Progenitor cell of endocrine pancreas (in vitro differentiated cells): ENCODE measurements at places on chromosomes 13 and 19. TPM values are rescaled to one million over a fixed set of nuclear protein-coding genes. Genes with fewer than 3 reads are reported as not detected.

- no peaks in the 10 kb centered on the region for H3K27me3 ChIP-seq
- peak; percentile 62 for DNase-seq
- peak overlapping the region; percentile 88 for H3K27ac ChIP-seq
- H3K4me3 ChIP-seq = peak overlapping the region; percentile 67
These were observed 6.7 kb upstream of the ZNF761 start for GRCh38 chr19:53424968-53425597.

GRCh38 chr13:101258509-101258908 lies 157.8 kb downstream of the NALCN start:
- H3K36me3 ChIP-seq = no peaks in the 10 kb centered on the region
- DNase-seq = no peak
- H3K27me3 ChIP-seq = no peaks in the 10 kb centered on the region
- no peak overlapping the region for H3K4me3 ChIP-seq

ZNF121 gene
- total RNA-seq = 53.9 and 57.0 TPM in 2 replicates

HSD17B14 gene
- total RNA-seq = 20.5 and 22.1 TPM in 2 replicates

DNA sequence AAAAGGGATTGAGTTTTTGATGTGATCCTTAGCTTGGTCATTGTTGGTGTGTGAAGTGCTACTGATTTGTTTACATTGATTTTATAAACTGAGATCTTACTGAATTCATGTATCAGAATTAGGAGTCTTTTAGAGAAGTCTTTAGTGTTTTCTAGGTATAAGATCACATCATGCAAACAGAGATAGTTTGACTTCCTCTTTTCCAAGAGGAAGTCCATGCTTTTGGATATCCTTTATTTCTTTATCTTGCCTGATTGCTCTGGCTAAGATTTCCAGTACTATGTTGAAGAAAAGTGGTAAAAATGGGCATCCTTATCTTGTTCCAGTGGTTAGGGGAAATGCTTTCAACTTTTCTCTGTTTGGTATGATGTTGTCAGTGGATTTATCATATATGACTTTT lies 561.2 kb upstream of the SLITRK1 start:
- H3K27me3 ChIP-seq = no peaks in the 10 kb centered on the region
- no peaks in the 10 kb centered on the region for H3K36me3 ChIP-seq
- no peaks in the 10 kb centered on the region for H3K4me1 ChIP-seq
- no peak for DNase-seq
- H3K4me3 ChIP-seq = no peak overlapping the region
- H3K27ac ChIP-seq = no peak overlapping the region
